ENCODE measurements at places on chromosomes 5 and 9.

GRCh38 chr9:114000063-114000454, 78.0 kb downstream of the AMBP start:
- H3K27me3 ChIP-seq: no peaks in the 10 kb centered on the region
- H3K27ac ChIP-seq: peak overlapping the region; percentile 83
- H3K36me3 ChIP-seq: peaks cover 6% of the 10 kb centered on the region
- H3K4me1 ChIP-seq: peaks cover 21% of the 10 kb centered on the region
- no peak for DNase-seq
- no peak overlapping the region for H3K4me3 ChIP-seq

DNA sequence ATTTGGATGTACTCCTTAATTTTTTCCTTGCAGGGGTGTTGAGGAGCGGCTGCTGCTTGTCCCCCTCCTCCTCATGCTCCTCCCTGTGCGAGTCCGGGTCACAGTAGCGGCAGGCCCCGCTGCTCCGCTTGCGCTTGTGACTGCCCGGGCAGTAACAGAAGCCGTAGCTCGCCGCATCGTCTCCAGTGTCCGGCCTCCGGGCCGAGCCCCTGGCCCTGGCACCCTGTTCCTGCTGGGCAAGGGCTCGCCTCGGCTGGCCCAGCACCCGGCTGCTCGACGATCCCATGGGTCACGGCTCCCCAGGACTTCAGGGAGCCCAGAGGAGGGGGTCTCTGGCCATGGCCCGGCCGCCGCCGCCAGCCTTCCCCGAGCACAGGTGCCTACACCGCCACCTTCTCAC, at the start of gene GMCL2:
Gene GMCL2, minus strand, starts transcription at position 358 of the 400 bp plus-strand sequence. Its CDS starts 72 bp downstream, at position 286.
- peaks cover 15% of the 10 kb centered on the region for H3K27me3 ChIP-seq
- H3K27ac ChIP-seq: no peak within 1 kb of the TSS
- H3K36me3 ChIP-seq: no peaks in the 10 kb centered on the region

DNA sequence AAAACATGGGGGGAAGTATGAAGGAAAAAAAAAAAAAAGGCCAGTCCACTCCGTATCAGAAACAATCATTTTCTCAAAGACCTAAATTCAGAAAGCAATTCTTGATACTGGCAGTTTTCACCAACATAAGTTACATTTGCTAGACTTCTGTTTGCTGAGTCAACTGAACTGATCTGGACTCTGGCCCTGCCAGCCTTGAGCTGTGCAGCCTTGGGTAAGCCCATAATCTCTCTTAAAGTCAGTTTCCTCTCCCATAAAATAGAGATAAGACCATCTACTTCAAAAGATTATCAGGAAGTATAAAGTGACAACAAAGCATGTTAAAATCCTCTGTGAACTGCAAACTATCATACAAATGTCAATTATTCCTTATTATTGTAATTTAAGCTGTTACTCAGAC, 106.8 kb downstream of the MAPKAP1 start:
- DNase-seq: no peak
- no peaks in the 10 kb centered on the region for H3K36me3 ChIP-seq
- no peak overlapping the region for H3K4me3 ChIP-seq
- no peak overlapping the region for H3K27ac ChIP-seq
- no peaks in the 10 kb centered on the region for H3K27me3 ChIP-seq
- H3K4me1 ChIP-seq: no peaks in the 10 kb centered on the region

- H3K4me3 ChIP-seq: peak overlapping the region; percentile 62
- H3K36me3 ChIP-seq: no peaks in the 10 kb centered on the region
- peaks cover 16% of the 10 kb centered on the region for H3K4me1 ChIP-seq
- no peaks in the 10 kb centered on the region for H3K27me3 ChIP-seq
Measured at GRCh38 chr9:100474082-100474923, 1.4 kb downstream of the TMEFF1 start.

DNA sequence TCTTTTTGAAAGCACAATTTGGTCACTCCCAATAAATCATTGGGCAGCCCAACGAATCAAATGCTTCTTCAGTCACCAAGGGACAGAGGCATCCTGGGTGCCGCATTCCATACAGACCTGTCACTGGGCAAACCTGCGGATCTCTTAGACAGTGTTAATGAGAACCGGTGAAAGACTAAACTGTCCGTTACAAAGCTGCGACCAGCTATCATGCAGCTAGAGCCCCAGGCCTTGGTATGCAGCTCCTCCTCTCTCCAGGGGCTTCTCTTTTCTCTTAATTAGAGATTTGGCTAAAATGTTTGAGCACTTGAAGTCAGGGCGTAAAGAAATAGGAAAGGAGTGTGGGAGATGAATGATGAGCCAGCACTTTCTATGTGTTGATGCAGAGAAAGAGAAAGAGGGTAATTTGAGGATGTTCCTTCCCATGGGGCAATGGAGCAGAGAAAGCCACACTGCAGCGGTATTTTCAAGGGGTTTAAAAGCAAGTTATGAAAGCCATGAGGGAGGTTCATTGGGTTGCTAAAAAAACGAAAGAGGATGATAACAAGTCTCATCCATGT, 175.3 kb downstream of the RFK start:
- peaks cover 6% of the 10 kb centered on the region for H3K4me1 ChIP-seq
- DNase-seq: no peak
- H3K27me3 ChIP-seq: no peaks in the 10 kb centered on the region
- no peaks in the 10 kb centered on the region for H3K36me3 ChIP-seq

DNA sequence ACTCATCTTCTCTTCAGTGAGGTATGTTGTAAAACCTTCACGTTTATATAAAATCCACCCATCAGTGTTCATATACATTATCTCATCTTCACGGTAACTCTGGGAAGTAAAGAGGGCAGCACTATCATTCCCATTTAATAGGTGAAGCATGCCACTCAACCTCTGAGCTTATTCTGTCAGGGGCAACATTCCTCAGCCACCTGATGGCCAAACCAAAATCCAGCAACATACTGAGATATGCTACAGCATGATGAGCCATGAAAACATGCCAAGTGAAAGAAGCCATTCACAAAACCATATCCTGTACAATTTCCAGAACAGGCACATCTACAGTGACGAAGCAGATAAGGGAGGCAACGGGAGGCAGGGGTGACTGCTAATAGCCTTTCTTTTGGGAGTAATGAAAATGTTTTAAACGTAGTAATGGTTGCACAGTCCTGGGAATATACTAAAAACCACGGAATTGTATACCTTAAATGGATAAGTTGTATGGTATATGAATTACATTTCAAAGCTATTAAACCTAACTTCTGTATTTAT, 167.4 kb downstream of the TSSK1B start:
- no peaks in the 10 kb centered on the region for H3K36me3 ChIP-seq
- H3K4me1 ChIP-seq: no peaks in the 10 kb centered on the region
- H3K4me3 ChIP-seq: no peak overlapping the region
- DNase-seq: no peak
- no peaks in the 10 kb centered on the region for H3K27me3 ChIP-seq

- H3K27ac ChIP-seq: no peak overlapping the region
- H3K36me3 ChIP-seq: no peaks in the 10 kb centered on the region
- no peaks in the 10 kb centered on the region for H3K27me3 ChIP-seq
- peaks cover 7% of the 10 kb centered on the region for H3K4me1 ChIP-seq
- DNase-seq: no peak
- no peak overlapping the region for H3K4me3 ChIP-seq
Measured at GRCh38 chr5:50738864-50739263, 72.4 kb downstream of the PARP8 start.

DNA sequence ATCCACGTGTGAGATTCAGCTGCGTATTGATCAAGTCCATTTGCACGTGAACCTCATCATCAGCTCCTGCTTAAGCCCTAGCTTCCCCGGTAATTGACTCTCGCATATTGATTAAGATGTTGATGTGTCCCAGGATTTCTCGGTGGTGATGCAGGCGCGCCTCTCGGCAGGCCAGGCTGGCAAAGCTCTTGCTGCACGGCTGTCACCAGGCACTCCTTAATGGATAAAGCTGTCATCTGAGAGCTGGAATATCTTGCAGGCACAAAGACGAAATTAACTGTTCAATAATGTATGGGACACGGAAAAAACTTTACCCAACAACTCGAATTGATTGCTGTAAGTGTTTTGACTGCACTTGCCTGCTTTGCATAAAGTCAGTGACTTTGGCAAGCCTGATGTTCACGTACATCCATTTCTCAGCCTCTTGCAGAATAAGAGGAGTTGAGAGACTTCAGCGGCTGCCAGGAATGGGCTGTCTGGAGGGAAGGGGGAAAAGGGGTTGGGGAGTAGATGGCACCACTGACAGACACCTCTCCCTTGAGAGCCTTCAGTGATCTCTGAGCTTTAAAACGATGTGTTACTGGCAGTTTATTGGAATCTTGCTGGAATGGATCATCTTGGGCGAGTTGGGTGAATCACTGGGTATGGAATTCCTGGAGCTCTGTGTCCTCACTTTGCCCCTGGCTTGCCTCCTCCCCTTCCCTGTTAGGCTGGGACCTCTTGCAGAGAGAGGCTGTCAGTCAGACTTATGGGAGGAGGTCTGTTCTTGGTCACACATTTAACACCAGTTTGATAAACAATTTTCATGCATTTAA, 650.3 kb downstream of the CCDC171 start:
- H3K27ac ChIP-seq: no peak overlapping the region
- no peaks in the 10 kb centered on the region for H3K4me1 ChIP-seq
- H3K36me3 ChIP-seq: no peaks in the 10 kb centered on the region
- no peaks in the 10 kb centered on the region for H3K27me3 ChIP-seq
- no peak overlapping the region for H3K4me3 ChIP-seq

GRCh38 chr9:137459152-137459600, at the start of gene NSMF:
Gene NSMF (minus strand): TSS chr9:137459334. CDS start chr9:137459102, 232 bp downstream.
- H3K36me3 ChIP-seq: peaks cover 49% of the 10 kb centered on the region
- peak within 1 kb of the TSS; percentile 85 for H3K27ac ChIP-seq
- H3K4me3 ChIP-seq: peak within 1 kb of the TSS; percentile 75
- H3K4me1 ChIP-seq: peaks cover 53% of the 10 kb centered on the region

DNA sequence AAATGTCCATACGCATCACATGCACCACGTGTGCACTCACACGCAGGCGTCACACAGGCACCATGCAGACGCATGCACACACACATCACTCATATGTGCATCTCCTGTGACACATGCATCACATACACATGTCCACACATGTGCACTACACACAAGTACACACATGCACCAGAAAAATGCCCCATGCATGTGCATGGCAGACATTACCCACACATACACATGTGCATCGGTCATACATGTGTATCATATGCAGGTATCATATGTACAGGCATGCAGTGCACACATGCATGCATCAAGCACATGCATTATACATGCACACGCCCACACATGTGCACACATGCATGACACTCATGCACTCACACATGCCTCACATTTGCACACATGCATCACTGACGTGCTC, 26.1 kb downstream of the ADAMTS2 start:
- DNase-seq: peak; percentile 34
- no peaks in the 10 kb centered on the region for H3K27me3 ChIP-seq
- H3K36me3 ChIP-seq: no peaks in the 10 kb centered on the region
- no peak overlapping the region for H3K27ac ChIP-seq
- H3K4me3 ChIP-seq: no peak overlapping the region

DNA sequence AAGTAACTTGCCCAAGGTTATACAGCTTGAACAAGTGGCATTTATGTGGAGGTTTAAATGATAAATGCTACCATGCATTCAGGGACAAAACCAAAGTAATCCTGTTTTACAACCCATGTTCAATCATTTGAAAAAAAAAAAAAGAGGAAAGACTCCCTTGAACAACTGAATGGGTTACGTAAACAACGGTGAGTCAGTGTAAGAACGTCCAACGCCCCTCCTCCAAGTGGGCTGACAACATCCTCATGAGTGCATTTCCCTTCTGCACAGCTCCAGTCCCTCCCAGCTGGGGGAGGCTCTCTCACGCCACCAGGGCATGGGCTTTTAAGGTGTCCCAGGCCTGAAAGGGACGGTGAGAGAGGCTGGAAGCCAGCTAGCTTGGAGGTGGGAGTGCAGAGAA, 90.0 kb downstream of the PRRT1B start:
- H3K4me1 ChIP-seq: peaks cover 12% of the 10 kb centered on the region
- H3K4me3 ChIP-seq: no peak overlapping the region
- H3K27me3 ChIP-seq: no peaks in the 10 kb centered on the region
- peak; percentile 94 for DNase-seq

- H3K4me3 ChIP-seq: no peak overlapping the region
- no peak for DNase-seq
- H3K27me3 ChIP-seq: no peaks in the 10 kb centered on the region
Measured at GRCh38 chr5:36178524-36178890, 26.6 kb downstream of the SKP2 start.

- H3K27me3 ChIP-seq: peaks cover 2% of the 10 kb centered on the region
- no peaks in the 10 kb centered on the region for H3K36me3 ChIP-seq
- H3K27ac ChIP-seq: no peak overlapping the region
- no peak overlapping the region for H3K4me3 ChIP-seq
- DNase-seq: no peak
Measured at GRCh38 chr9:91517801-91518200, 94.2 kb upstream of the NFIL3 start.

DNA sequence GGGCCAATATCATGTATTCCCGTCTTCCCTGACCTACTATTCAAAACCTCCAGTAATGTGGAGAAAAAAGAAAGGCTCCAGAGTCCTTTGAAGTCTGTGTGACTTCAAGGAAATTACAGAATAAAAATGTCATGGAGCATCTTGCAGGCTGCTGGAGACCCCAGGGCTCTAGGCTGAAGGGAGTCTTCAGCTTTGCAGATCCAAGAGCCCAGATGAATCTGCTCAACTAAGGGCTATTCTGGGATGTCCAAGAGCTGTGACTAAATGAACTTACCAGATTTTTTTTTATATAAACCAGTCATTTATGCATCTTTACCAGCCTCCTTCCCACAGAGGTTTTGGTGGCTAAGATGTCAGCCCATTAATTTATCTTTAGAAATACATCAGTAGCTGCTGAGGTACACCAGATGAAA, 167.3 kb downstream of the MUSK start:
- no peak overlapping the region for H3K4me3 ChIP-seq
- H3K27ac ChIP-seq: no peak overlapping the region
- no peaks in the 10 kb centered on the region for H3K27me3 ChIP-seq

- DNase-seq: no peak
- no peaks in the 10 kb centered on the region for H3K27me3 ChIP-seq
- H3K4me3 ChIP-seq: no peak overlapping the region
Measured at GRCh38 chr9:133677126-133678010, 41.2 kb downstream of the DBH start.

GRCh38 chr5:117473165-117473564, 898.5 kb upstream of the SEMA6A start:
- no peak for DNase-seq
- H3K27me3 ChIP-seq: no peaks in the 10 kb centered on the region
- H3K36me3 ChIP-seq: no peaks in the 10 kb centered on the region
- no peaks in the 10 kb centered on the region for H3K4me1 ChIP-seq
- no peak overlapping the region for H3K4me3 ChIP-seq

- no peak overlapping the region for H3K27ac ChIP-seq
- DNase-seq: no peak
- H3K4me1 ChIP-seq: no peaks in the 10 kb centered on the region
- no peaks in the 10 kb centered on the region for H3K27me3 ChIP-seq
- no peaks in the 10 kb centered on the region for H3K36me3 ChIP-seq
Measured at GRCh38 chr9:93963969-93964368, 8.8 kb upstream of the BARX1 start.

- no peaks in the 10 kb centered on the region for H3K4me1 ChIP-seq
- H3K27ac ChIP-seq: no peak overlapping the region
- no peaks in the 10 kb centered on the region for H3K36me3 ChIP-seq
- no peak overlapping the region for H3K4me3 ChIP-seq
- no peaks in the 10 kb centered on the region for H3K27me3 ChIP-seq
- DNase-seq: no peak
Measured at GRCh38 chr5:115941051-115941675, 21.1 kb upstream of the LVRN start.

Data from tibial artery (tissue), 4 donors.